Spinal cord (tissue), 10 donors: ENCODE measurements at places on chromosomes 4 and X. TPM values are rescaled to one million over a fixed set of nuclear protein-coding genes. Genes with fewer than 3 reads are reported as not detected.

Gene NAA10
- total RNA-seq, result 26.9 TPM

Gene MTNR1A
- total RNA-seq, result 2.1 TPM

Gene ATP1B4
- 0.20 TPM for total RNA-seq

Gene TRIML2
- not detected for total RNA-seq

Gene EOLA2
- total RNA-seq, result 29.4 TPM

Gene APELA
- total RNA-seq, result 0.17 TPM

Gene MAOB
- 20.0 TPM for total RNA-seq

Gene GPRIN3
- total RNA-seq, result 29.5 TPM

Gene MAMLD1
- 5.5 TPM for total RNA-seq

Gene SYTL4
- 33.7 TPM for total RNA-seq

Gene SLC25A4
- total RNA-seq, result 42.0 TPM

DNA sequence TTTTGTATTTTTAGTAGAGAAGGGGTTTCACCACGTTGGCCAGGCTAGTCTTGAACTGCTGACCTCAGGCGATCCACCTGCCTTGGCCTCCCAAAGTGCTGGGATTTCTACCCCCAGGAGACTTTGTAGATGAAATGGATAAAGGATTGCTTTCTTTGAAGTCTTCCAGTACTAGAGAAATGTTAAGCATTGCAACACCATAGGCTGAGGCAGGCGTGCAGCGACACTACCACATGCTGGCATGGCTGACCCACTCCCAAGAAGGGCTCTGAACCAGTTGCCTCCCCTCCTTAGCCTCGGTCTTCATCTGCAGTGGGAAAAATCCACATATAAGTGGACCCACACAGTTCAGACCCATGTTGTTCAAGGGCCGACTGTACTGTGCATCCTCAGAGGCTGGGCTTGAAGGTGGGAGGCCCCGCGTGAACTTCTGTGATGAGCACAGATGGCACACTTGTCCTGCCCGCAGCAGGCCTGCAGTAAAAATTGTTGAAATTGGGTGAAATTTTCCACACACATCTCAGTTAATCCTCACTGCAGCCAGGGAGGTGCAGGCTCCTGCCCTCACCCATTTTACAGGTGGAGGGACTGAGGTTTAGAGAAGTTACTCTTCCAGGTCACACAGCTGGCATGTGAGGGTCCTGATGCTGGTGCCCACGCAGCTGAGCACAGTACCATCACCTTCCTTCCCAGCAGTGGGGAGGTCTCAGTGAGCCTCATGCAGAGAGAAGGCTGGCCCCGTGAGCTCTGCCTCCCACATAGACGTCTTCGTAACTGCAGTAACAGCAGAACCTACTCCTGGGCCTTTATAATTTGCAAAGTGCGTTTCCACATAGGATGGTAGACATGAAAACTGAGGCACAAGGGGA lies 35.5 kb downstream of the HTRA3 start:
- H3K4me3 ChIP-seq, result no peak overlapping the region
- H3K27ac ChIP-seq, result no peak overlapping the region
- no peak for DNase-seq
- H3K4me1 ChIP-seq, result peaks cover 13% of the 10 kb centered on the region
- H3K36me3 ChIP-seq, result no peaks in the 10 kb centered on the region

GRCh38 chr4:113330200-113330599 lies 280.7 kb downstream of the ANK2 start:
- no peak overlapping the region for H3K27ac ChIP-seq
- no peak overlapping the region for H3K4me3 ChIP-seq
- DNase-seq, result no peak
- H3K36me3 ChIP-seq, result peaks cover 9% of the 10 kb centered on the region

DNA sequence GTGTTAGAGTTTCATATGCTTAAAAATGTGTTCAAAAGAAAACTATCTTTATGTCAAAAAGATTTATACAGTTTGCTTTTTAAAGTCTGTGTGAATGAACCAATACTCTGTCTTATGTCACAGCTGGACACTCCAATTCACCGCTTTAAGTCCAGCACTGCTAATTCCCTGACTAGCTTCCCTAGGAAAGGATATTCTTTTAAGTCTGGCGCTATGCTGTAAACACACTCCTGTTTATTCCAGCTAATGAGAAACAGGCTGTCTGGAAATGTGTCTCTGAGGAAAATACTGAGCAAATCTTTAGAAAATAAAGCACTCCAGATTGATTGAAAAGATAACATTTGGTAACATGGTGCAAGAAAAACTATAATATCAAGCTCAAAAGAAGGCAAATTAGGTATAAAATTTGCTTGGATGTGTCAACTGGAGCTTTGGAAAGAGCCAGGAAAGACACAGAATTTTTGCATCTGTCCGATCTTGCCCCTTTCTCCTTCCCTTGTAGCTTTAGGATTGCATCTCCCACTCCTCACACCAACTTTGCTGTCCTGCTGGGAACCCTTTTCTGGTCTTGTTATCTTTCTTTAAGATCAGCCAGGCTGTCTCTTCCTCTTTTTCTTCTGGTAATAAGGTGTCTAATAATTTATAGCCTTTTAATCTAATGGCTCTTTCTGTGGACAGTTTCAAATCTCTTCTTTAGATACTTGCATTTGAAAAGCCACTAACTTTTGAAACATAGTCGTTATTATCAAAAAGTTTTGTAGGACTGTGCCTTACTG lies 40.9 kb upstream of the VEGFC start:
- no peaks in the 10 kb centered on the region for H3K4me1 ChIP-seq
- no peak for DNase-seq
- H3K4me3 ChIP-seq, result no peak overlapping the region
- H3K27me3 ChIP-seq, result no peaks in the 10 kb centered on the region
- H3K27ac ChIP-seq, result no peak overlapping the region
- no peaks in the 10 kb centered on the region for H3K36me3 ChIP-seq

DNA sequence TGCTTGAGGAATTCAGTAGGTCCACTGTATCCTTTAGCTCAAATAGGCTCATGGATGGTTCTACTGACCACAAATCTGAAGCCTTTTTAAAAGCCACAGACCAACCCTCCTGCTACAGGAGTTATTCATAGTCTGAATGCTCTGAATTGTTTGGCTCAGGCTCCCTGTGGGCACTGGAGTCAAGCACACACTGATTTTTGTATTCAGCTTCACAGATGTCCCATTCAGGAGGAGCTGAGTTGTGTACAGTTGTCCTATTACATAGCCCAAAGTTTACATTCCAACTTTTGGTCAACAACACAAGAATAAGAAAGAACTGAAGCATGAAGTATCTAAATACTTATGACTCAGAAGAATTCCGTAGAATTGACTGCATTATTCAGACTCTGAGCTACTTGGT lies 243.9 kb downstream of the UNC5C start:
- no peak for DNase-seq
- no peak overlapping the region for H3K4me3 ChIP-seq
- peak overlapping the region; percentile 21 for H3K27ac ChIP-seq
- H3K27me3 ChIP-seq, result no peaks in the 10 kb centered on the region

- H3K4me3 ChIP-seq, result no peak overlapping the region
- no peak overlapping the region for H3K27ac ChIP-seq
- peaks cover 2% of the 10 kb centered on the region for H3K27me3 ChIP-seq
Observed at GRCh38 chrX:136064661-136065043, 79.4 kb downstream of the SLC9A6 start.

DNA sequence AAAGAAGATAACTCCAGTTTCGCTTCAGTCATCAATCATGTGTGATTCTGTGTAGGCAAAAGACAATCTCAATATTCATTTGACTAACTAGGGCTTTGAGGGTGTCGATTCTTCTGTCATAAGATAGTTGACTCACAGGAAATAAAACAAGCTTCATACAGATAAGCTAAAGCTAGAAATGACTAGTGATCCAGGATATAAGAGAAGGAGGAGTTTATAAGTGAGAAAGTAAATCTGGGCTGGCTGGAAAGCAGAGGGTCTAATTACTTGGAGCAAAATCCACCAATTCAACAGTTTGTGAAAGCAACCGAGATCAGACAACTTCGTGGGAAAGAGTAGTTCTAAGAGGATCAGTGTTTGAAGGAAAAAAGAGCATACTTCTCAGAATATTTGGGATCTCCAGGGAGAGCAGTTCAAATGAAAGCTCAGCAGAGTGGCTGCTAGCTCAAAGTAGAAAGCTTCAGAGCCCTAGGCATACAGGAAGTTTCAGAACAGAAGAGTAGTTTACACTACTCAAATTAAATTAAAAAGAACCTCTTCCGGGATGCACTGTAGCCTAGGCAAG lies 429.3 kb downstream of the INPP4B start:
- no peaks in the 10 kb centered on the region for H3K27me3 ChIP-seq
- H3K4me1 ChIP-seq, result no peaks in the 10 kb centered on the region
- no peak for DNase-seq

DNA sequence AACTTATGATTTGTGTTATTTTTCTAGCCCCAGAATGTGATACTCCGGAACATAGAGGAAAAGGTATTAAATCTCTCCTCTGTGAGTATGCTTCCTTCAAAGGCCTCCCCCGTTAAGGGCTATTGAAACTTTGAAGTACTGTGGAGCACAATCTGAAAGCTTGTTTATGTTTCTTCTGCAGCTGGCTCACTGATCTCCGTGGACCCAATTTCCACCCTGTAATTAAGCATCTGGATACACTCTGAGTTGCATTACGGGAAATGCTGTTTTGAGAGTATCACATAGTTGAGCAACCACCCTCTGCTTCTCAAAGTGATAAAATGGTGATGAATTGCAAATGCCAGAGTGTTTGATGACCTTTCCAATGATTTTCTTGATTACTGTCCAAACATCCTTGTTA lies 296.8 kb upstream of the PABPC5 start:
- no peaks in the 10 kb centered on the region for H3K27me3 ChIP-seq
- no peak overlapping the region for H3K27ac ChIP-seq
- no peaks in the 10 kb centered on the region for H3K4me1 ChIP-seq
- DNase-seq, result peak; percentile 54
- H3K36me3 ChIP-seq, result no peaks in the 10 kb centered on the region
- no peak overlapping the region for H3K4me3 ChIP-seq

GRCh38 chrX:13937370-13938050 lies 92.2 kb downstream of the GEMIN8 start:
- peaks cover 14% of the 10 kb centered on the region for H3K4me1 ChIP-seq
- H3K4me3 ChIP-seq, result peak overlapping the region; percentile 60
- DNase-seq, result no peak
- peaks cover 49% of the 10 kb centered on the region for H3K27me3 ChIP-seq
- H3K36me3 ChIP-seq, result no peaks in the 10 kb centered on the region
- H3K27ac ChIP-seq, result peak overlapping the region; percentile 89

DNA sequence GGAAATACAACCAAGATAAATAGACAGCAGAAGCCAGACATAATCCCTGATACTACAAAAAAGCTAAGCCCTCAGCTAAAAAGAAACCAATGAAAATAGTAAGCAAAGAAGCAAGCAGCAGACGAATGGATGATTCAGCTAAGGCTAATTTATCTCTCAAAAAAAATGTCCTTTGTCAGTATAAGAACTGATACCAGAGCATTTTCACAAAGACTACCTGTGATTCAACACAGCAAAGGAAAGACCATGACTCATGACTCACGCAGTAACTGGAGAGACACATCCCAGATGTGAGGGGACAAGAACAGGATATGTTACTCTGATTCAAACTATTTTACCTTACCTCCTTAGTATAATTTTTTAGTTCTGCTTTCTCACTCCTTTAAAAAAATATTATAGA lies 22.7 kb upstream of the TMPRSS11F start:
- no peaks in the 10 kb centered on the region for H3K36me3 ChIP-seq
- no peaks in the 10 kb centered on the region for H3K27me3 ChIP-seq
- no peak overlapping the region for H3K4me3 ChIP-seq
- no peak overlapping the region for H3K27ac ChIP-seq
- no peak for DNase-seq

DNA sequence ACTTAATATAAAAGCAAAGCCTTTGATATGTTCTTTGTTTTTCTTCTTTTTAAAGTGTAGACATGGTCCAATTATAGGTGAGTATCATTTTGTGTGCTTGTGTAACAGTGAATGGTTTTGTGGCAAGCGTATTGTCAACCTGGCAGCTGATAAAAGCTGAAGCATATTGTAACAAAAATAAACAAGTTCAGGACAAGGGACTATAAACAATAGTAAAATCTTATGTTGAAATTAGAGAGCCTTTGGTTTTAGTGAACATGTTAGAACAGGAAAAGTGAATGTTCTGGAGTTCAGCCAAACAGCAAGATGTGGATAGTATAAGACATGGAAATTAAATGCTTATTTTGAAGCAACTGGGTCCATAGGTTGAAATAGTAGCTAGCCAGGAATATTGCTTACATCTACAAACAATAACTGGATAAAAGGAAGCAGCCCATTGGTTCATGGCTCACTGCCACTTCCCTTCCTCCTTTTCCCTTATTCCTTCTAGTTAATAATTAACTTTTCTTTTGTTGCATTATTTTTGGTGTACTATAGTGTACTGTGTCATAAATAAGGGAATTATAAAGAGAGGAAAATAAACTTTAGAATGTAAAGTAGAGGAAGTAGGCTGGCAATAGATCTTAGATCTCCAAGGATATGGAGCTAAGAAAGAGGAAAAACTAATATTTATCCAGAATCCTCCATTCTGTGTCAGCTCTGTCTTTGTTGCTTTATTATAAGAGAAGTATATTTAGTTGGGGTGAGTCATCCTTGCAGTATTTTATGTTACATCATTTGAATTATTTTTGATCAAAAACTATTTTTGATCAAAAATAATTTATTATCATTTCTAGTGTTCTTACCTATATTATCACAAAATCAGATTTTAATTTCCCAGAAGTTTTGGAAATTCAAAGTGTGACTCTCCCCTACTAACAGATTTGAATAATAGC lies 65.6 kb downstream of the MRPL1 start:
- no peaks in the 10 kb centered on the region for H3K36me3 ChIP-seq
- no peaks in the 10 kb centered on the region for H3K4me1 ChIP-seq
- DNase-seq, result no peak
- H3K27ac ChIP-seq, result no peak overlapping the region
- no peaks in the 10 kb centered on the region for H3K27me3 ChIP-seq

- H3K36me3 ChIP-seq, result no peaks in the 10 kb centered on the region
- no peaks in the 10 kb centered on the region for H3K27me3 ChIP-seq
- DNase-seq, result no peak
- no peaks in the 10 kb centered on the region for H3K4me1 ChIP-seq
- H3K4me3 ChIP-seq, result no peak overlapping the region
Observed at GRCh38 chr4:148192526-148192925, 249.7 kb downstream of the NR3C2 start.

DNA sequence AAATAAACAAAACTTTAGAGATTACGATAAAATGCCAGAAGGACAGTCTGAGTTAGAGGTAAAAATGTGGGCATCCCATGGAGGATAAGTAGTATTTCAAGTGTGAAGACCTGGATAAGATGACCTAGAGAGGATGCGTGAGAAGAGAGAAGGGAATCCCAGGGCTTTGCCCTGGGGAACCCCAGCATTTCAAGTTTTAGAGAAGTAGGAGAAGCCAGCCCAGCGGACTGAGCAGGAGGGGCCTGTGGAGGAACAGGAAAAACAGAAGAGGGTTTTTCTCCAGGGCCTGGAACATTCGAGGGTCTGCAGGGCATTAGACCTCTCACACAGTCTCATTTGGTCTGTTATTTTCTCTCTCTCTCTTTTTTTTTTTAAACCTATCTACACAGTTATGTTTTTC lies 2.9 kb upstream of the CFP start:
- no peak for DNase-seq
- no peaks in the 10 kb centered on the region for H3K27me3 ChIP-seq
- H3K36me3 ChIP-seq, result peaks cover 15% of the 10 kb centered on the region
